ENCODE measurements at places on chromosomes 3 and 15.

DNA sequence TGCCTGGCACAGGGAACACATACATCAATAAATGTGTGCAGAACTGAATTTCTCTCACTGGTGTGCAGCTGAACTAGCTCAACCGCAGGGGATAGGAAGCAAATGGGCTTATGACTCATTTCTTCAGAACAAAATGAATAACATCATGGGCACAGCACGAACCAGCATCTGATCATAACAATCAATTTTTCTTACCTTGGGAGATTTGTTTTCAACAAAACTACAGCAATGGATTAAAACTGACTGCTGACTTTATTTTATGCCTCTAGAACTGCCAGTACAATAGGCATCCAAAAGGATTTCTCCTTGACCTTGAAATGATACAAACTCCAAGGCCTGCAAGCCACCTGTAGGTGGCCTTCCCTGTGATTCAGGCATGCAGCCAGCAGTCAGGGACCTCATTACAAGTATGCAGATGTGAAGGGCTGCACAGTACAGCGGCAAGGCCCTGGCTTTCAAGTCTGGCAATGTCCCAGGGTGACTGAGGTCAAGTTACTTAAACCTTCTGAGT lies 26.1 kb downstream of the TAMM41 start:
- peak; percentile 40 for DNase-seq

DNA sequence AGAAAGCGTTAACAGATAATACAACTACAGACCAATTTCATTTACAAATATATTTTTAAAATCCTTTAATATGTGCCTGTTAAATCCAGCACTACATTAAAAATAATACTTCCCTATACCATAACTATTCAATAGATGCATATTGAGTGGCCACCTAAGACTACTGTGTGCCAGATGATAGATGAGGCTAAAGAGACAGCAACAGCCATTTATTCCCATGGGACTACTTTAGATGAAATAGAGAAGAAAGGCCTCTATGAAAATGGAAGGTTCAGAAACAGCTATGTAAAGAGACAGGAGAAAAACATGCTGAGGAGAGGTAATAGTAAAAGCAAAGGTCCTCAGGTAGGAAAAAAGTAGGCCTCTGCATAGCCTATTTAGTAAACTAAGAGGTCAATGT lies 358.1 kb downstream of the ULK4 start:
- DNase-seq: no peak

- DNase-seq: no peak
Observed at GRCh38 chr15:70763950-70764730, 782 bp upstream of the UACA start.

- no peak for DNase-seq
Observed at GRCh38 chr3:115151921-115152320, 4.8 kb upstream of the ZBTB20 start.

- peak; percentile 79 for DNase-seq
Observed at GRCh38 chr3:71585887-71586809, 2.6 kb upstream of the FOXP1 start.

GRCh38 chr3:123013876-123014275 lies 13.7 kb downstream of the SEMA5B start:
- DNase-seq: no peak

- DNase-seq: no peak
Observed at GRCh38 chr15:67777071-67777470, 48.2 kb upstream of the SKOR1 start.

DNA sequence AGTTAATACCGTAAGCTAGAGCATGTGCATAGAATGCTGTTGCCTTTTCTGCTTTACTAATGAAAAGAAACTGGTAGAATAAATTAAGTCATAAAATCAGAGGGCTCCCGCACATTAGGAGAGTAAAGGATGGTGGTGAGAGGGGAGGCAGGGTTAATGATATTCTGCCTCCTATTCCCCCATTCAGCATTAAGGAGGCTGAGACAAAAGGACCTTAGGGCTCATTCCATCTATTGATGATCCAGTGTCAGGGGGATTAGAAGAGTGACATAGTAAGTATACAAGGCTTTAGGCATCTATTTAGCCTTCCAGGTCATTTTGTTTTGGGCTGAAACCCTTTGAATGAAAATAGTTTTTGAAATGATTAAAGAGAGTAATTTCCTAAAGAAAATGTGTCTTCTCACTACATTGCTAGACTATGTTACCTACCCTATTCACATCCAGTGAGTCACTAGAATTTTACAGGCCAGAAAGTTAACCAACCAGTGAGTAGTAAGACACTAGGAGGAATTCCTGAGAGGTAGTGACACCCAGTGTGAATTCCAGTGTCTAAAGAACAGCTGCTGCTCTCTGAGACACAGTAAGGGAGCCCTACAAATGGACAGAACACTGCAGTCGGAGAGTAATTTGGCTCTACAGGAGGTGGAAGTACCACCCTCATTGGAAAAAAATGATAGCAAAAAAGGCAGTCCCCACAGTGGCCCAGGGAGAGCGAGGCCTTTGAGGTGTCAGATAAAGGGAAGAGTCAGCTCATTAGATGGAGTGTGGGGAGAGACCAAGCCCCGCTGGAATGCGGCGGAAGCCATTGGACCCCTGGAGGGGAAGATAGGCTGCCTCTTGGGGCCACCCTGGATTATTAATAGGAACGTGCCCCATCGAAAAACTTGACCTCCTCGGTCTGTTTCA lies 67.6 kb downstream of the TUSC7 start:
- no peak for DNase-seq

- peak; percentile 12 for DNase-seq
Observed at GRCh38 chr15:70149667-70150404, 52.1 kb upstream of the TLE3 start.

- DNase-seq: no peak
Observed at GRCh38 chr3:13651775-13652428, 103.0 kb downstream of the FBLN2 start.

- DNase-seq: no peak
Observed at GRCh38 chr15:79307251-79307650, 3.7 kb upstream of the TMED3 start.

DNA sequence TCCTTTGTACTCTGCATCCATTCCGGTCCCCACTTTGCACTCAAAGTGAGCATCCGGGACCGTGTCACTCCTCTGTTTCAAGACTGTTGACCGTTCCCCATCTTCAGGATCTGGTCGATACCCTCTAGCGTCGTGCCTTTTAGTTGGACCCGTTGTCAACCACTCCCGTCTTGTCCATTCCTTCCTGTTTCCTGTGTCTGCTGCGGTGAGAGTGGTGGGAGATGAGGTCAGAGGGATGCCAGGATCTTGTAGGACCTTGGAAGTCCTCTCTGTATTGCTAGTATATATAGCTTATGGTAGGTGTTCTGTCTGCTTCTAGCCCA lies 624 bp downstream of the BRK1 start:
- no peak for DNase-seq

DNA sequence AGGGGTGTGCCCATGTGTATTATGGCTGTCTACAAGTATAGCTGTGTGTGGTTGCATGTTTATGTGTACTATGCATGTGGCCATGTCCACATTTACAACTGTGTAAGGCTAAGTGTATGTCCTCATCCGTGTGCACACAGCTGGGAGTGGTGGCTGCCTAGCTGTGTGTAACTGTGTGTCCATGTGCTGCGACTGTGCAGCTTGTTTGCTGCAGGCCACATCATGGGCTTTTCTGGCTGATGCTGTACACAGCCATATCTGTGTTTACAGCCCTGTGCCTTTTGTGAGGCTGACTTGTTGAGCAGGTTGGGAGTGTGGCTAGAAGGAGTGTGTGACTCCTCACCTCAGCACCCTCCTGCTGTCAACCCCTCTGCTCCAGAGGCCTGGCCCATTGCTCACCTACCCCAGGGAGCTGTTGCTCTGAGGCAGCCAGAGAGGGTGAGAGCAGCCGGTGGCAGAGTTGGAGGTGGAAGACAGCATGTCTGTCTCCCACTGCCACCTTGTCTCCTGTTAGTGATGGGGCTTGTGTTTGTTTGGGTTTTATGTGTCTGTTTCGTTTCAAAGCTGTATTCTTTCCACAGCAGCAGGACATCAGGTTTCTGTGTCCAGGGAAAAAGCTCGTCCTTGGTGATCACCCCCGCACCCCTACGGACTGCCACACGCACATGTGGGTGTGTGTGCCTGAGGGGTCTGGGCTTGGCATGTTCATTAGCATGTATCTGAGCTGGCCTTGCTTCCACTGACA lies 1.4 kb upstream of the GRM2 start:
- DNase-seq: no peak

GRCh38 chr3:94071713-94072284 lies 8.9 kb downstream of the NSUN3 start:
- no peak for DNase-seq

GRCh38 chr3:127547761-127548605 lies 42.5 kb downstream of the TPRA1 start:
- peak; percentile 90 for DNase-seq

- DNase-seq: peak; percentile 36
Observed at GRCh38 chr3:15638193-15638890, 36.8 kb downstream of the BTD start.

GRCh38 chr15:77830051-77830468 lies 197.3 kb upstream of the LINGO1 start:
- DNase-seq: peak; percentile 22

DNA sequence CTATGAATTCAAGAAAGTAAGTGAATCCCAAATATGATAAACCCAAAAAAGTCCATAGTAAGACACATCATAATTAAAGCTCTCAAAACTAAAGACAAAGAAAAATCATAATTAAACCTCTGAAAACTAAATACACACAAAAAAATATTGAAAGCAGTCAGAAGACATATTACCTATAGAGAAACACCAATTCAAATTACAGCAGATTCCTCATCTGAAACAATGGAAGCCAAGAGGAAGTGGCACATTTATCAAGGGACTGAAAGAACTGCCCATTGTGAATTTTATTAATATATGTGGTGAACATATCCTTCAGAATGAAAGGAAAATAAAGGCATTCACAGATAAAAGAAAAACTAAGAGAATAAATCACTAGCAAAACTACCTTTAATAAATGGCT lies 128.2 kb downstream of the SCAPER start:
- DNase-seq: no peak

- DNase-seq: no peak
Observed at GRCh38 chr3:194879126-194879877, 193.6 kb downstream of the FAM43A start.

DNA sequence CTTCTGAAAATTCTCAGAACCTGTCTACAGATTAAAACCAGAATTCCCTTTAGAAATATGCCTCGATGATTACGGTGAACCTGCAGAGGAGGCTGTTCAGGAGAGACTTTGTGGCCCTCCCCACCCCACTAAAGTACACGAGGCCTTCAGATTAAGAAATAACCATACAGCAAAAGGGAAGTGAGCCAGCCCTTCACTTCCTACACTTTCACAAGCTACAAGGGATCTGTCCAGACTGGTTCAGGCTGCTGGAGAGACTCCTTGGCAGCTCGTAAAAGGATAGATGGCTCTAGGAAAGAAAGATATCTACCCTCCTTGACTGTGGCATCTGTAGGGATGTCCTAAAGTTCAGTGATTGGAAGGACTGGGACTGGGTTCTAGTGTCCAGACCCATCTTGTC lies 102.6 kb downstream of the ALDH1A2 start:
- DNase-seq: no peak

DNA sequence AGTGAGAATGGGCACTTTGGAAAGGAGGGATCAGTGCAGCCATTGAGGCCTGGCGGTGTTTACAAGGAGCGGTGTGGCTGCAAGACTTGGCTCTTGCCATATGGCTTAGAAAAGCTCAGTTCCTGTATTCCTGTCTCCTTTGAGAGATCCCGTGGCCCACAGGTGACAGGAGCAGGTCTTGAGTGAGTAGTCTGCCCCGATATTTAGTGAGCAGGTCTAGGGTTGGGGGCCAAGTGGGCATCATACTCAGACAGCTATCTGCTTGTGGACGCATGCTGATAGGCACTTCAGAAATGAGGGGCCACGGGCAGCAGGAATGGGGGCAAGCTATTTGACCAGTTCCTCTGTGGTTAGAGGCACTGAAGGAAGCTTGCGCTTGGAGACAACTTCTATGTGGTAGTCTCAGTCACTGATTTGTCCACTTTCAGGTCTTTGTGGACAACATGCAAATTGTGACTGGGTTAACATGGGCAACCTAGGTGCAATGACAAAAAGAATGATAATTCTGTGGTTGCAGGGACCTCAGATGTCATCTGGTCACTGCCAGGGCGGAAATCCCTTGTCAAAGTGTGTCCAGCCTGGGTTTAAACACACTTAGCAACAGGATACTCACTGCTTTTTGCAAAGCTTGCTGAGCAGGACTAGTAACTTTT lies 1.1 kb downstream of the TMED3 start:
- peak; percentile 9 for DNase-seq

DNA sequence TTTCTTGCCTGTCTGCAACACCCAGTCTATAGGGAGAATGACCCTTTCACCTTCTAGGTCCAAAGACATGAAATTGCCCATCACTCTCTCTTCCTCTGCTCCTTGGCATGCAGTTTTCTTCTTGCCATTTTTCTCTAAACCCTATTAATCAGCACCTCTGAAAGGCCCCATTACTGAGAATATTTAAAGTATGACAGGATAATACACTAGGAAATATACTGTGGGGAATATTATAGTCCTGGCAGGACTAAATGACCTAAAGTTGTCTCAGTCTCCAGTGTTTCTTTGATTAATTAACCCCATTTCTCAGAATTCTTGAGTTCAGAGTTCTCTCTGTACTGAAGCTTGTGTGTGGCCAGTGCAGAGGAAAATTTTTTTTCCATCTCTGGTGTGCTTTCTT lies 730.7 kb downstream of the AGBL1 start:
- no peak for DNase-seq

GRCh38 chr3:31752305-31753049 lies 219.8 kb downstream of the STT3B start:
- DNase-seq: no peak

Measured in adipocyte (in vitro differentiated cells).